Right ventricle myocardium inferior (tissue), 1 donor: ENCODE measurements at places on chromosomes 11 and 22. TPM values are rescaled to one million over a fixed set of nuclear protein-coding genes. Genes with fewer than 3 reads are reported as not detected.

Gene RASD2
- total RNA-seq = 9.5 TPM

Gene ADAMTS15
- 45.6 TPM for total RNA-seq

Gene SUSD2
- 2.8 TPM for total RNA-seq

Gene CHRM1
- total RNA-seq = not detected

Gene MIAT
- 0.38 TPM for total RNA-seq

Gene SNX32
- total RNA-seq = not detected

Gene CASP12
- 0.22 TPM for total RNA-seq

Gene CASP1
- total RNA-seq = 11.9 TPM

Gene ZBTB16
- 78.1 TPM for total RNA-seq

Gene KCNJ5
- total RNA-seq = 7.5 TPM

DNA sequence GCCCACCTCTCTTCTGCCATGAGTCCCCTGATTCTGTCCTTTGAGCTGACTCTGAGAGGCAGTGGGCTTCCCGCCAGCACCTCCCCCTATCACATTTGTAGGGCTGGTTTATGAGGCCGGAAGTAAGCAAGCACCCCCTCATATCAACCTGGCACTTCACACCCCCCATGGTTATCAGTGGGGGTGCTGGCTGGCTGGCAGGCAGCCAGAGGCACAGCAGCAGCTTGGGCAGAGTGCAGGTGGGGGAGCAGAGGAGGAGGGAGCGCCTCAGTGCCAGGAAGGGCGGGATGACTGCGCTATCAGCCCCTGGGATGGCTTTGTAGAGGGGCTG lies 22.9 kb upstream of the CHRM4 start:
- no peak for DNase-seq

GRCh38 chr11:107780136-107780535 lies 68.3 kb upstream of the SLN start:
- DNase-seq = no peak

DNA sequence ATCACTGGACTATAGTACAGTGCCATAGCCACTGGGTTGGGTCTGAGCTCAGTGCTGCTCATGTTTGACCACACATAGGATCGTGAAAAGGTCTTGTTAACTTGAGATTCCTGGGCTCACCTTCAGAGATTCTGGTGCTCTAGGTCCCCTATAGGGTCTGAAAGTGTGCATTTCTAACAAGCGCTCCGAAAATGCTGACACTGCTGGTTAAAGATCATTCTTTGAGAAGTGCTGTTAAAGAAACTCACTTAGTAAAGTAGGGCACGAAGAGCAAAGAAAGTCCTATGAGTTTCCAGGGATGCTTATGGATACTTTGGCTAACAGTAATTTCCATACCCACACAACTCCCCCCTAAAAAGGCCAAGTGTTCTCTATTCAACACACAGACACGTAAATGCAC lies 108.1 kb upstream of the PAX6 start:
- DNase-seq = no peak

DNA sequence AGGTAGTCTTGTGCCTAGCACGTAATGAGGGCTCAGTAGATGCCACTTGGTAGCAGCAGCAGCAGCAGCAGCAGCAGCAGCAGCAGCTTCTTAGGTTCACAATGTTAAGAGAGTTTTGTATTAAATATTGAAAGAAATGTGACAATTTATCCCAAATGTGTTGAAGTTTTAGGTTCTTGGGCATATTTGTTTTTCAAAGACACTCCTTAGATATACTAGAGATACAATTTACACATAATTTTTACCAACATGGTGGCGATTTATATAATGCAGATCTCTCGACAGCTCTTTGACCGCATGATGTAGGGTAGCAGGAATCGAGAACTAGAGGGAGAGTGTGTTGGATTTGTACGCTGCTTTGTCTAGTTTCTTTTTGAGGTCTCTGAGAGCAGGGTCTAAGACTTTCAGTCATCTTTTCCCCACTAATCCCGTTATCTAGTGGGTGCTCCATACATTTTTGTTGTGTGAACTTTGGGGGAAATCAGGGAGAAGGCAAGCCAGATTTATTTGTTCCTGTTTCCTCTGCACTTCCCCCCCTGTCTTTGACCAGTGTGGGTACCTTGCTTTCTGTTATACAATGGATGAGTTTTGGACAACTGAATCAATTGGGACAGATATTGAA lies 1.4 kb downstream of the FDX1 start:
- DNase-seq = no peak

- DNase-seq = no peak
Measured at GRCh38 chr22:23552573-23552972, 27.5 kb downstream of the IGLL1 start.

GRCh38 chr11:99446400-99446799 lies 425.7 kb downstream of the CNTN5 start:
- DNase-seq = no peak

GRCh38 chr22:39959640-39960447 lies at the start of gene TMA7B:
TMA7B (plus strand) TSS chr22:39960397; CDS start chr22:39964375, 3,978 bp downstream.
- DNase-seq = no peak

GRCh38 chr22:30718938-30719337 lies 24.3 kb downstream of the OSBP2 start:
- no peak for DNase-seq

DNA sequence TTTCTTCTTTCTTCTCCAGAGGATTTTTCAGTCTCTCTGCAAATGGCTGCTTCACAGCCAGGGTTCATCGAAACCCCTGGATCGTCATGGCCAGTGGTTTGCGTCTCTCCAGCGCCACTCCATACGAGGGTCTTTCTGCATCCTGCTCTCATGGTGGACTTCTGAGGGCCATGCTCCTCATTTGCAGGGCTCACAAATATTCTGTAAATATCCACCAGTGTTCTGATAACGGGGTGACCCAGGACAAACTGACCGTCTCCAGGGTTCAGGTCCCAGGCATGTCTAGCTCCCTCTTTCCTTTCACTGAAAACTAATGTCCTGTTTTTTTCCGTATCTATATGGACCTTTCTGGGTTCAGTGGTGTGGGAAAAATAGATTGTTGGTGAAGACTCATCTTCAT lies 15.7 kb upstream of the VPREB1 start:
- DNase-seq = no peak

DNA sequence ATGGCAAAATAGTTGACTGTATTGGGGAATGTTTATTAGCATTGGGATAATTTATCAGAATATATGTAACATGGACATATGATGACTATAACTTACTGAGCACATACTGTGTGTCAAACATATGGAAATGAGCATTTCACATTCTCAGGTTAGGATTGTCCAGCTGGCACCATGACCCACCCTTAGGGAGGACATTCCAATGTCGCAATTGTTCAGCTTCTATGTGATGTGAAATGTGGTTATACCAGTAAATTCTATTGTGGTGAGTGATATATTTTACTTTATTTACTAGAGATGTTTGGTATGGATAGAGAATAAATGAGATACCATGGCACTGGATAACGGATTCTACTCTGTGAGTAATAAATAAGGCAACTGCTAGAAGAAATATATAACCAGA lies 50.4 kb downstream of the OR4A47 start:
- DNase-seq = no peak

GRCh38 chr11:114857281-114857680 lies 179.0 kb downstream of the NXPE2 start:
- DNase-seq = no peak

DNA sequence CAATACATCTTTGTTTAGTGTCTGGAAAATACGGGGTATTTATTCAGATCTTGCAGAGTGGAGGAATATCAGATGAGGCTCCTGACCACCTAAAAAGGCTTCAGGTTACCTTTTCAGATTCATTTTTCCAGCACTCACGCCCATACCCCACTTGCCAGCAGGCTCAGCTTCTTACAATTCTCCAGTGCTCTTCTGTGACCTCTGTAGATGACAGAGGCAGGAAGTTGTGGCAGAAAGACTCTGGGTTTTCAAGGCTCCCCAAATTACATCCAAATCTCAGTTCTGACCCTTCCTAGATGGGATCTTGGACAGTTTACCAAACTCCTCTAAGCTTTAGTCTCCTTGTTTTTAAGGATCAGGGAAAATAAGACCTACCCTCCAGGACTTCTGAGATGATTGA lies 61.1 kb downstream of the SYTL2 start:
- no peak for DNase-seq

DNA sequence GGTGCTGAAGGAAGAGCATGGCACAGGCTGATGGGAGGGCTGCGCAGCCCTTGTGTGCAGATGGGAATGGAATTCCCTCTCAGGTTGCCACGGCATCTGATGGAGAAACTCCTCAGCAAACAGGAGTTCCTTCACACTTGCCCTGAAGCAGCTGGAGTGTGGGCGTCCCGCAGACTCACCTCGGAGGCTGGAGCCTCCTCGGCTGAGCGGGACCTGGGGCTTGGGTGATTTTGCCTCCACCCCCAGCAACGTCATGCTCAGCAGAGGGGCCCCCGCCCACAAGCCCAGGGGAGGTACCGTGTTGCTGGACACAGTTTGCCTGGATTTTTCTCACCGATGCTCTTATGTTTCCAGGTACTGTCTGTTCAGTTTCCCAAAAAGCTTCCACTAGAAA lies 63.4 kb downstream of the MYO7A start:
- DNase-seq = peak; percentile 45

DNA sequence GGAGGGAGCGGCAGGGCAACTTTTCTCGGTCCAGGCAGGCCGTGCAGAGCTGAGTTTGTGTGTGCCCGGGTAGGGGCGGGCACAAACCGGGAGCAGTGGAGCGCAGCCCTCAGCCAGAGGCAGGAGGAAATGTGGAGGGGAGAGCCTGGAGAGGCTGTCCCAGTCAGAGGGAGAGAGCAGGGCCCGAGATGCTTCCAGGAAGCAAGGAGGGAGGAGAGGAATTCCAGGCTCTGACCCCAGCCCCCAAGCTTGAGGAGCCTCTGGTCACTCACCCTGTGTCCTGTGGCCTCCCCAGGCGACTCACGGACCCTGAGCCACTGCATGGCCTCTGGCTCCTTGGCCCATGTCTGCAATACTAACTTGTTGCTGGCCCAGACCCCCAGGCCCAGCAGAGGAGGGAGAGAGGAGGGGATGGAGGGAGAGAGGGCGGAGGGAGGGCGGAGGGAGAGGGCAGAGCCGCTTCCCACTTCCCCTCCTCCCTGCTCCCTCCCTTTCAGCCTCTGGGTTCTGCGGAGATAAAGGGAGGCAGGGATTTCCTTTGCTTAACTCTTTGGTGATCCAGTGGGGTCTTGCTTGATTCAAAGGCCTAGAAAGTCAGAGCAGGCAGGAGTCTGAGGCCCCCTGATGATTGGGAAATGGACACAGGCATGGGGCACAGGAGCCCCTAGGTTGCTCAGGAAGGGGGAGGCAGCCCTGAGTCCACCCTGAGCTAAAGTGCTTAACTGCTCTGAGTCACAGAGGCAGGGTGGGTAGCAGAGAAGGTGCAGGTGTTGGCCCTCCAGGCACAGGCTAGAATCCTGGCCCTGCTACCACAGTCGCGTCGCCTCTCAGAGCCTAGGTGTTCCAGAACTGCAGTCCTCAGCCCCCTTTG lies at the start of gene C1QTNF6:
C1QTNF6 (minus strand) TSS at position 357 of the 871 bp plus-strand sequence; CDS start at position 323, 34 bp downstream.
- DNase-seq = peak; percentile 77

GRCh38 chr11:60924110-60924905 lies at the start of gene TMEM132A:
TMEM132A (plus strand) TSS chr11:60924460; CDS start chr11:60924634, 174 bp downstream.
- peak; percentile 86 for DNase-seq
